GM23248 (cell line): ENCODE measurements at places on chromosomes 7 and 10. TPM values are rescaled to one million over a fixed set of nuclear protein-coding genes. Genes with fewer than 3 reads are reported as not detected.
A peak's percentile ranks its signal among the peaks of the same experiment; 100 is the strongest.

Gene SUN3
- total RNA-seq = not detected in 2 replicates

GRCh38 chr7:26916336-26916735 is 51.9 kb upstream of the SKAP2 start:
- no peak for DNase-seq

Gene SLC18A3
- not detected in 2 replicates for total RNA-seq

GRCh38 chr7:151114151-151115090 is 28.1 kb downstream of the AGAP3 start:
- peak; percentile 63 for DNase-seq

- DNase-seq = peak; percentile 98
These were observed 14.7 kb upstream of the CAMK2G start for GRCh38 chr10:73889014-73889413.

Gene SORCS3
- not detected in 2 replicates for total RNA-seq

DNA sequence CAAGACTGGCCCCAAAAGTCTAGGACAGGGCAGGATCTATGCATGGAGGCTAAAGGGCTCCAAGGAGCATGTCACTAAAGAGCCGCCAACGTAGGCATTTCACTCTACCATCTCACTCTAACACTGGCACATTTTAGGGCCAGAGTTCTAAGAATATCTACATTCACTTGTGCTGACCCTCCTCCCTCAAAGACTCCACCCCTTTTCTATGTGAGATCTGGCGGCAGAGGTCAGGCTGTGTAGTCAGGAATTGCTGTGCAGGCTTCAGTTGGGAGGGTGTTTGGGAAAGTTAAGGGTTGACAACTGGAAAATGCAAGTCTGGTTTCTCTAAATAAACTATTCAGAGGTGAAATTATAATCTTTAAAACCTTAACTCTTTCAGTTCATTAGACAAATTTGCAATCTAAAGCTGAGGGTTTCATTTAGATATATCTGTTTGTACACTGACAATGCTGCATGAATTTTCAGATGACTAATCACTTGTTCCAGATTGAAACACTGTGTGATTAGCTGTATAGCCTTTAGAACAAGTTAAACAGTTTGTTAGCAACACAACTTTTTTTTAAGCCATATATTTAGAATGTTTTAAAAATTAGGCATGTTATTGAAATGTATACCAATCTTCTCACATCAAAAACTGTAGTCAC is 18.2 kb downstream of the LMOD2 start:
- DNase-seq = peak; percentile 27

Gene CRYGN
- total RNA-seq = not detected in 2 replicates

GRCh38 chr10:118568327-118568848 is 27.1 kb downstream of the PRLHR start:
- DNase-seq = peak; percentile 74

Gene ATG9B
- total RNA-seq = not detected in 2 replicates

GRCh38 chr7:139109188-139109982 is at the start of gene ZC3HAV1:
Gene ZC3HAV1, minus strand, starts transcription at chr7:139109720. Its CDS starts 389 bp downstream, at chr7:139109331.
- peak; percentile 91 for DNase-seq

GRCh38 chr10:72087392-72087968 is 871 bp downstream of the SPOCK2 start:
- DNase-seq = no peak

Gene LFNG
- total RNA-seq = 2.0 and 3.6 TPM in 2 replicates

Gene CLIP2
- total RNA-seq = 40.7 and 49.4 TPM in 2 replicates

Gene STK31
- not detected in 2 replicates for total RNA-seq

- no peak for DNase-seq
These were observed 80.7 kb upstream of the KIAA1217 start for GRCh38 chr10:24128066-24128730.

GRCh38 chr10:11446133-11446532 is 165.3 kb downstream of the USP6NL start:
- DNase-seq = no peak

Gene ENKUR
- not detected in 2 replicates for total RNA-seq

- DNase-seq = no peak
These were observed 5.2 kb upstream of the POT1 start for GRCh38 chr7:124934841-124935240.

Gene PTEN
- total RNA-seq = 79.4 and 93.9 TPM in 2 replicates

GRCh38 chr7:44267719-44268421 is 57.5 kb downstream of the CAMK2B start:
- DNase-seq = no peak
